ENCODE measurements at places on chromosomes 2 and 18. TPM values are rescaled to one million over a fixed set of nuclear protein-coding genes. Genes with fewer than 3 reads are reported as not detected.

CTAGE1 gene
- total RNA-seq = not detected

MEP1B gene
- 0.25 TPM for total RNA-seq

AP1S3 gene
- total RNA-seq = 2.3 TPM

CLHC1 gene
- 2.4 TPM for total RNA-seq

KCNF1 gene
- 3.1 TPM for total RNA-seq

PRPF40A gene
- total RNA-seq = 67.5 TPM

WBP1 gene
- total RNA-seq = 25.9 TPM

LPIN2 gene
- 38.6 TPM for total RNA-seq

RND3 gene
- total RNA-seq = 104 TPM

TTC39C gene
- 1.1 TPM for total RNA-seq

DAPL1 gene
- not detected for total RNA-seq

OR6B2 gene
- not detected for total RNA-seq

C1D gene
- total RNA-seq = 7.7 TPM

HOXD9 gene
- total RNA-seq = 10.7 TPM

ABHD1 gene
- not detected for total RNA-seq

ODC1 gene
- 66.4 TPM for total RNA-seq

CCDC74A gene
- 3.7 TPM for total RNA-seq

LCT gene
- total RNA-seq = not detected

PDE11A gene
- under 0.01 TPM for total RNA-seq

CERKL gene
- not detected for total RNA-seq

TEX44 gene
- not detected for total RNA-seq

Data from bladder microvascular endothelial cell (primary cell).